Renal pelvis (tissue), 12 donors: ENCODE measurements at places on chromosomes 1 and 21. TPM values are rescaled to one million over a fixed set of nuclear protein-coding genes. Genes with fewer than 3 reads are reported as not detected.

DNA sequence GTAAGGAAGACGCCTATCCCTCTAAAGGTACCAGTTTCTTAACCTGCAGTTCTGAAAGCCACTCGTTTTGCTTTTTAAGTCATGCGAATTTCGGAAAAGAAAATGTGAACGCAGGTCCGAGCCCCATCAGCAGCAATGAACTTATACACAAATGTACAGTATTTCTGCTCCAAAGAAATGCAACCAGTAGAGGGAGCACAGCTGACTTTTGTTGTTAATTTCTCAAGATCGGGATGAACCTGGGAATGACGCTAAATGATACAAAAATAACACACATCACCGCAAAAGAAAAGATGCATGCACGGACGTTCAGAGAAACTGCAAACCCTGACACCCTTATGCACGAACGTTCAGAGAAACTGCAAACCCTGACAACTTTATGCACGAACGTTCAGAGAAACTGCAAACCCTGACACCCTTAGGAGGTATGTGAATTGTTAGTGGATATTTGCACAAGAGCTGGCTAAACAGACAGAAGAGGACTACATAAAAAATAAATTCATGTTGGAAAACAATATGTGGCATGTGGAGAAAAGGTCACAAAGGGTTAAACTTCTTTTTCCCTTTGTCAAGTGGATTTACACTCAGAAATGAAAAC is 3.5 kb upstream of the TIAM1 start:
- DNase-seq = peak; percentile 42

DNA sequence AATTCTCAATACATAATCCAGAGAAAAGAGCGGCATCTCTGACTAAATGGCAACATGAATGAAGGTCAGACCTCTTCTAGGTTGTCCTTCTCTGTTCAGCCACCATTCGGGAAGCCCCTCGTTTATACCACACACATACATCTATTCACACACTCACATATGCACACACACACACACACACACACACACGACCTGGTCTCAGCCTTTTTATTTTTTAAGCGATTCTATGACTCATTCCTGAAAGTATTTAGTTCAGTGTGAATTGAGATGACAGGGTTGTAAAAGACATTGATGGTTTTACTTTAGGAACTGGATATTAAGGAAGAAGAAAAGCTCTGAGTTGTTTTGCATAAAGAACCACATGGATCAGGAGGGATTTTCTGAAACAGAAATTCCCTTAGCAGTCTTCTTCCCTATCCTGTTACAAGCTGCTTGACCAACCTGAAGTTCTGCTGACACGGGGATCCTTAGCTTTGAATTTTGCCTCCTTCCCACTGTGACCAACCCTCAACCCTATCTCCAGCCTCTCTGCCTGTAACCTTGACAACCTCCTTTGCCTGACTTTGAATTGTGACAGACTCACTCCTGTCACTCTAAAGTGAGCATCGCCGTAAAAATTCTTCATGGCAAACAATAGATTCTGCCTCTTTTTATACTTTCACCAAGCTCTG is 383.1 kb upstream of the ESRRG start:
- DNase-seq = no peak

DNA sequence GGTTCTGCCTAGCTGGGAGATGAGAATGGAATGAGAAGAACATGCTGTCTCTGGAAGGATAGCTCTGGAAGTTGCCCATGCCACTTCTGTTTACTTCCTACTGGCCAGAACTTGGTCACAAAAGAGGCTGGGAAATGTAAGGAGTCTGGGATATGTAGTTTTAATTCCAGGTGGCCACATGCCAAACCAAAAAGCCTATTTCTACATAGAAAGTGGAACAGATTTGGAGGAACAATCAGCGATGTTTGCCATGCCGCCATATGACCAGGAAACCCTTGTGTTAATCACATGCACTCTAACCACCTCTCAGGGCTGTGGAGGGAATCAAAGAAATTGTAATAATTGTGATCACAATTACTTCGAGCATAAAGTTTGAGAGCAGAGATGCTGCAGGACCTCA is 10.0 kb upstream of the OLIG2 start:
- no peak for DNase-seq

- no peak for DNase-seq
Observed at GRCh38 chr21:28126521-28127174, 866.0 kb downstream of the LTN1 start.

- DNase-seq = no peak
Observed at GRCh38 chr21:36478207-36478701, 1.7 kb downstream of the CLDN14 start.

- DNase-seq = no peak
Observed at GRCh38 chr1:11321656-11322491, 48.9 kb downstream of the UBIAD1 start.

- peak; percentile 52 for DNase-seq
Observed at GRCh38 chr1:236480758-236481436, 42.9 kb upstream of the LGALS8 start.

- DNase-seq = no peak
Observed at GRCh38 chr1:24726741-24727140, 18.5 kb upstream of the CLIC4 start.

MTARC2 gene
- polyA plus RNA-seq = 50.8 TPM

OR2M3 gene
- 0.03 TPM for polyA plus RNA-seq

PLCH2 gene
- polyA plus RNA-seq = 1.8 TPM
